ENCODE measurements at places on chromosomes 7 and 10.
A peak's percentile ranks its signal among the peaks of the same experiment; 100 is the strongest.

GRCh38 chr10:17712717-17713471, 39.1 kb upstream of the TMEM236 start:
- no peak for DNase-seq

- no peak for DNase-seq
These were observed 122.0 kb downstream of the PRLHR start for GRCh38 chr10:118473305-118473960.

DNA sequence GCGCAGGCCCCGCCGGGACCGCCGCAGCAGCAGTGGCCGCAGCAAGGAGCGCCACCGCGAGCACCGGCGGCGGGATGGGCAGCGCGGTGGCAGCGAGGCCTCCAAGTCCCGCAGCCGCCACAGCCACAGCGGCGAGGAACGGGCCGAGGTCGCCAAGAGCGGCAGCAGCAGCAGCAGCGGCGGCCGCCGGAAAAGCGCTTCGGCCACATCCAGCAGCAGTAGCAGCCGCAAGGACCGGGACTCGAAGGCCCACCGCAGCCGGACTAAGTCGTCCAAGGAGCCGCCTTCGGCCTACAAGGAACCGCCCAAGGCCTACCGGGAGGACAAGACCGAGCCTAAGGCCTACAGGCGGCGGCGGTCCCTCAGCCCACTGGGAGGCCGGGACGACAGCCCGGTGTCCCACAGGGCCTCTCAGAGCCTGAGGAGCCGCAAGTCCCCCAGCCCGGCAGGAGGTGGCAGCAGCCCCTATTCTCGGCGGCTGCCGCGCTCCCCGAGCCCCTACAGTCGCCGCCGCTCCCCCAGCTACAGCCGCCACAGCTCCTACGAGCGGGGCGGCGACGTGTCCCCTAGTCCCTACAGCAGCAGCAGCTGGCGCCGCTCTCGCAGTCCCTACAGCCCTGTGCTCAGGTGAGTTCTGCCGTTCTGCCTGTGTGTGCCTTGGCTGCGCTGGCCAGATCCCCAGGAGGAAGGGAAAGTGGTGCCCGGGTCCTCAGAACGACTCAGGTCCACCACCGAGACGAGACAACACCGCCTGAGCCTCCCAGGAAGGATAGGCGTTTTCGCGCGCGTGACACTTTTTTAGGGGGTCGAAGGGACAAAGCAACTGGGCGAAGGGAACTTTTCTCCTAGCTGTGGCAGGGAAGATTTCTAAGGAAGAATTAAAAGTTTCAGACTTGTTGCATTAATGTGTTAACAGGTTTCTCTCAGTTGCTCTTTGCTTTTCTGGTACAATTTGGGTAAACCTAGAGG, 1.5 kb downstream of the CDK13 start:
- peak; percentile 40 for DNase-seq

GRCh38 chr7:143408686-143409561, at the start of gene EPHA1:
Gene EPHA1 (minus strand): TSS chr7:143408856. CDS start chr7:143408805, 51 bp downstream.
- DNase-seq = no peak

DNA sequence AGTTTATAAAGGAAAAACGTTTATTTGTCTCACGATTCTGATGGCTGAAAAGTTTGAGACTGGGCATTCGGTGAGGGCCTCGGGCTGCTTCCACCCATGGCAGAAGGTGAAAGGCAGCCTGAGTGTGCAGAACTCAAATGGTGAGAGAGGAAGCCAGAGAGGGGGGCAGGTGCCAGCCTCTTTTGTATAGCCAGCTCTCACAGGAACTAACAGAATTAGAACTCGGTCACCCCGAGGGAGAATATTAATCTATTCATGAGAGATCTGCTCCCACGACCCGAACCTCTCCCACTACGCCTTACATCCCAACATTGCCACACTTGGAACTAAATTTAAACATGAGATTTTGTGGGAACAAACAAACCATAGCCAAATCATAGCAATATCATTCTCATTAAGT, 112.6 kb downstream of the ZPBP start:
- no peak for DNase-seq

DNA sequence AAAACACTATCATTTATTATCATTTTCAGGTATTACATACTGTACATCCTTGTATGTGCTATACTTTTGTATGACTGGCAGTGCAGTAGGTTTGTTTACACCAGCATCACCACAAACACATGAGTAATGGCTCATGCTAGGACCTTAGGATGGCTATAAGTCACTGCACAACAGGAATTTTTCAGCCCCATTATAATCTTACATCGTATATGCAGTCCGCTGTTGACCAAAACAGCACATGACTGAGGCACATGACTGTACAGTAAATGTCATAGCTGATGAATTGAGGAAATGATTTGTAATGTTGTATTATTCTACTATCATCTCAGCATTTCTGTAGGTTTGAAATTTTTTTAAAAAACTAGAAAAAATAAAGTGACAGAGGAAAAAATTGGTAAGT, 38.6 kb downstream of the BPGM start:
- DNase-seq = no peak

DNA sequence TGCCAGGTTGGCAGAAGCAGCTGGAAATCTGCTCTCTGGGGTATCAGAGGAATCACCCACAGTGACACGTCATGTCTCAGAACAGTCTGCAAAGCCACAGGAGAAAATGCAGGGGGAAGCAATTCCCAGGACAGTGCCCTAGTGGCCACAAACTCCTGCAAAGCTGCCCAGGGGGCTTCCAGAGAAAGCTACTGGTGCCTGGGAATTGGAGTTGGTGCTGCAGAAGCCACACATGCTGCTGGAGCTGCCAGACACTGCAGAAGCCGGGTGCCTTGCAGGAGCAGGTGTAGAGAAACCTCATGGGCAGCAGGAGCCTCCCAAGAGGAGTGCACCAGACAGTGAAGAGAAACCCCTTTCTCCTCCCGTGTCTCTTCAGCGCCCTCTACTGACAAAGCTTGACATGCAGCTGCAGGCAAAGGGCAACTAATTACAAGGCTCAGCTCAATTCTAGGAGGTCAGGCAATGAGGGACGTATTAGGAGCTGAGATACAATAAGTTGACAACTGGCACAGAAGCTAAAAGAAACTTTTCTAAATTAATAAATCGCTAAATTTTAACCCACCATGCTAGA, 30.2 kb upstream of the NUB1 start:
- no peak for DNase-seq

GRCh38 chr7:114875186-114875585, 46.7 kb upstream of the MDFIC start:
- DNase-seq = no peak

DNA sequence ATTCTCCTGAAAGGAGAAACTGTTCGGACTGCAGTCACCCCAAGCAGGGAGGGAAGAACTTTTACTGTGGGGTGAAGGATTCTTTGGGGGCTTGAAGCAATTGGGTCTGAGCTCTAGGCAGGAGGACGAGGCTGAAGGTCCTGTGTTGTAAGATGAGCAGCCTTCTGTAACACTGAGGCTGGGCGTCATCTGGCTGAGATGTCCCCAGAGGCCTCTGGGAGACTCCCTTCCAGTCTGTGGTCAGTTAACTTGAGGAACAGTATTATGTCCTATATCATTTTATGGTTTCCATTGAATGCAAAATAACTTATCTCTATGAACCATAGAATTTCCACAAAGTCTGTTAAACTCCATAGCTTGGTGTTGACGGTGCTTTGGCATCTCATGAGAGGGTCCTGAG, 26.3 kb downstream of the FIGNL1 start:
- DNase-seq = no peak

DNA sequence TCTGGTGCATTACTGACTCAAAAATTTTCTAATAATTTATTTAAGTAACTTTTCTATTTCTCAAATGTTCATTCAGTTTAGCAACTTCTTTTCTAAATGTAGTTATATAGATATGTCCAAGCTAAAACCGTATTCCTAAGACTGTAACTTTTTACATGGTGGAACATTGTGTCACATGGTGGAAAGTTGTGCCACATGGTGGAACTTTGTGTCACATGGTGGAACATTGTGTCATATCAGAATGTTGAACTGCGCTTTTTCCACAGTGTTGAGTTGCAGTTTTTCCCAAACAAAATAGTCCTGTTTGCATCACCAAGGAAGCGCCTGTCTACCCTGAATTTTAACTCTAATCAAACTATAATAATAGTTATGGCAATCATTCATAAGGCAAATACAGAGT, 109.3 kb downstream of the ANKRD30A start:
- DNase-seq = no peak

DNA sequence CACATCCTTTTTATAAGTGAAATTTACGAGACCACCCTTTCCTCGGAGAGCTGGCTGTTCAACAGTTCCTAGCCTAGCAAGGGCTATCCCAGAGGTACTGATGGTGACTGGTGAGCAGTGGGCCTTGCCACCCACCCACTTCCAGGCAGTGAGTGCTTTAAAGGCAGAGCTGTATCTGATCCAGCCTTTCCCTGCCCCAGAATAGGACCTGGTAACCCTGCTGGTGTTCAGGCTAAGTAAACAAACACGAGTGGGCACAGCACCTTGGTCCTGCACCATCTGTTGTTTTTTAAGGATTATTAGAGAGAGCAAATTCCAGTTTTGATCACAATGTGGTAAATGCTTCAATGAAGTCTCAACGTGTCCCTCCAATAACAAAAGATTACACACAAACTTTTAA, 75.7 kb downstream of the COBL start:
- DNase-seq = no peak

DNA sequence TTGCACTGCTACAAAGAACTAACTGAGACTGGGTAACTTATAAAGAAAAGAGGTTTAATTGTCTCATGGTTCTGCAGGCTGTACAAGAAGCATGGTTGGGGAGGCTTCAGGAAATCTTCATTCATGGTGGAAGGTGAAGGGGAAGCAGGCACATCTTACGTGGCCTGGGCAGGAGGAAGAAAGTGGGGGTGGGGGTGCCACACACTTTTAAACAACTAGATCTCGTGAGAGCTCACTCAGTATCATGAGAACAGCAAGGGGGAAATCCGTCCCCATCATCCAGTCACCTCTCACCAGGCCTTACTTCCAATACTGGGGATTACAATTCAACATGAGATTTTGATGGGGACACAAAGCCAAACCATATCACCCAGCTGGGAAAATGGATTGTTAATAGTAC, 281.7 kb downstream of the AUTS2 start:
- DNase-seq = no peak

GRCh38 chr7:21580073-21580521, 37.3 kb downstream of the DNAH11 start:
- DNase-seq = no peak

DNA sequence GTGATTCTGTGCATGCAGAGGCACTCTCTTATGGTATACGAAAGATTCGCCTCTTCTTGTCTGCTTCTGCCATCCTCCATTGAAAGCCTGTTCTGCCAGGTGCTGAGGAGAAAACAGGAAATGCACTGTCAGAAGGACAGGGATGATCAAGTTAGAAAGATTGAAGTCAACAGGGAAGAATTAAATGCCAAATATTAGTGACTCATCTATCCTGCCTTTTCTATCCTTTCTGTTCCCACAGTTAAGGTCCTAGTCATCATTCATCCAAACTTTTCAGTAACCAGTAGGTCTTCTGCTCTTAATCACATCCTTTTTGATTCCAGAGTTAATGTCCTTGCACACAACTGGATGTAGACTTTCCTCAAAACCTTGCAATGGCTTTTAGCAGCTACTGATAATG, 4.8 kb upstream of the ZNF783 start:
- no peak for DNase-seq

GRCh38 chr10:18079665-18080295, 60.4 kb upstream of the CACNB2 start:
- DNase-seq = no peak

DNA sequence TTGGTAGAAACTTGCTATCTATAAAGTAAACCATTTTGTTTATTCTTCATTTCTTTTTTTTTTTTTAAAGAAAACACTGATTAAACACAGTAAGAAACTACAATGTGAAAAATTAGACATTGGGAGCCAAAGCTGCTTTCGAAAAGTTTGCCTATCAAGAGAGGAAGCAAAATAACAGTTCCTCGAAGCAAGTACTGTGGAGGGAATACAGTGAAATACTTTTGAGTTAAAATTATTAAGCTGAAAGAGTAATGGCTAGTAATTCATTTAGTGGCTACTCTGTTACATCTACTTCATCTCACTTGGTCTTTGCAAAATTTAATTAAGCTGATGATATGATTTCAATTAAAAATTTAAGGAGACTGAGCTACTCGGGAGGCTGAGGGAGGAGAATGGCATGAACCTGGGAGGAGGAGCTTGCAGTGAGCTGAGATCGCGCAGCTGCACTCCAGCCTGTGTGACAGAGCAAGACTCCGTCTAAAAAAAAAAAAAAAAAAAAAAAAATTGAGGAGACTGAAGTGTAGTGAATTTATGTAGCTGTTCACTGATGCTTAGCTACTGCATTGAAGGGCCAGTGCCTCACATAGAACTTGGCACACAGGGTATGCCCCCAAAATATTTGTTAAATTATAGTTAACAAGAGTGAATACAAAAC, 982.1 kb upstream of the MBL2 start:
- DNase-seq = no peak

GRCh38 chr10:114956466-114956865, 18.5 kb downstream of the TRUB1 start:
- no peak for DNase-seq

Measured in activated CD8-positive, alpha-beta memory T cell treated with anti-CD3 and anti-CD28 coated beads for 4 hours (primary cell).